Lung (tissue), 17 donors: ENCODE measurements at places on chromosomes 13 and 19.

DNA sequence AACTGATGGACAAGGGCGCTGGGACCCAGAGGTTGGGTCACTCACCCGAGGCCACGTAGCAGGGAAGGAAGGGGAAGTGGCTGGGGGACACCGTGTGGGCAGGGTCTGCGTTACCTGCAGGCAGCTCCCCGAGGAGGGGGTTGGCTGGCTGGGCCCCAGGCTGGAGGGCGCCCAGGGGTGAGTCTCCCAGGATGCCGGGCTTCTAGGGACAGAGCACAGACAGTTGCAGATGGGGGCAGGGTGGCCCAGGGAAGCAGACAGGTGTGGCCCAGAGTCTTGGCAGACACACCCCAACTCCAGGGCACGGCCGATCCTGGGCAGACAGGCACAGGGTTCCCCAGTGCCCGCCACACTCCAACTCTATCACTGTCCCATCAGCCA, 5.6 kb upstream of the FDX2 start:
- no peak for DNase-seq

- peak; percentile 66 for DNase-seq
These were observed 4.8 kb upstream of the ALOX5AP start for GRCh38 chr13:30730526-30730925.

- no peak for DNase-seq
These were observed 77.4 kb upstream of the GPR12 start for GRCh38 chr13:26837997-26838396.

DNA sequence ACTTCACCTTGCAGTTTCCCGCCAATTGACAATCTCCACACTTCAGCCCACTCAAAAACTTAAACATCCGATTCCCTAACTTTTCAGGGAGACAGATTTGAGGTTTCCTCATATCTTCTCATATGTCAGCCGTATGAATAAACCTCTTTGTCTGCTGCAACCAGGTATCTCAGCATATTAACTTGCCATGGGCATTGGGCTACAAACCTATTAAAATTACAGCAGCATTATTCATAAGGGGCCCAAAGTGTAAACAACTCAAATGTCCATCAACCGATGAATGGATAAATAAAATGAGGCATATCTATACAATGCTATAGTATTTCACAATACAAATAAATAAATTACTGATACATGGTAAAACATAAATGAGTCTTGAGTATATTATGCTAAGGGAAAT, 179.4 kb upstream of the ATXN8OS start:
- DNase-seq = no peak

DNA sequence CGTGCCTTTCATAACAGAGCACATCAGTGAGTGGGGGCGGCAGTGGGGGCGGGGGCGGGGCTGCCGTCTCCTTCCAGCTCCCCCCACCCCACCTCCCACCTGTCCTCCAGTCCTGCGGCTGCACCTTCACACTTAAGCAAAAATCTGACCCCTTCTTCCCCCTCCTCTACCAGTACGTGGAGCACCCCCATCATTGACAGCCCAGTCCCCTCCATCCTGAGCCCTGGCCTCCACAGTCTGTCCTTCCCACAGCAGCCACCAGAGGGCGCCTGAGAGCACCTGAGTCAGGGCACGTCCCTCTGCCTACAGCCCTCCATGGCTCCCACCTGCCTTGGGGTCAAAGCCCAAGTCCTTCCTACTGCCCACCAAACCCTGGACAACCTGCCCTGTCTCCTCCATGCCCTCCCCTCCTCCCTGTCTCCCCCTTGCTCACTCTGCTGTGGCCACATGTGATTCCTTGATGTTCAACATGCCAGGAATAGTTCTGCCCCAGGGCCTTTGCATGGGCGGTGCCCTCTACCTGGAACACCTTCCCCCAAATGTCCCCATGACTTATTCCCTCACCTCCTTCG, 4.0 kb downstream of the EBI3 start:
- DNase-seq = peak; percentile 35

GRCh38 chr13:70908795-70909194, 800.5 kb upstream of the KLHL1 start:
- no peak for DNase-seq

DNA sequence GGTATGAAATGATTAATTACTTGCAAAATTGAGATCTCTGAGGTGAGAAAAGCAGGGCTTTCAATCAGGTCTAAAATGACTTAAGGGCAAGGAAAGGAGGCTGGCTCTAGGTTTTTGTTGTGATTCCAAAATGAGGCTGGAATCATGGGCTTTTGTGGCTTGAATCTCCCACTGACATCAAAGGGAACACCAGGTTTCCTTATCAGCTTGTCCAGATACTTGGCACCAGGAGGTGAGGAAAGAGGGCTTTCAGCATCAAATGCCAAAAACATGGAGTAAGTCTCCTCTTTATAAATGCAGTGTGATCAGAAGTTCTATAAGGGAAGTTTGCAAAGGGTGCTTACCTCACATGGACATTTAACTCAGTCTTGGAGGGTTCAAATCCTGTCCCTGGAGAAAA, 402.3 kb downstream of the NDFIP2 start:
- no peak for DNase-seq

DNA sequence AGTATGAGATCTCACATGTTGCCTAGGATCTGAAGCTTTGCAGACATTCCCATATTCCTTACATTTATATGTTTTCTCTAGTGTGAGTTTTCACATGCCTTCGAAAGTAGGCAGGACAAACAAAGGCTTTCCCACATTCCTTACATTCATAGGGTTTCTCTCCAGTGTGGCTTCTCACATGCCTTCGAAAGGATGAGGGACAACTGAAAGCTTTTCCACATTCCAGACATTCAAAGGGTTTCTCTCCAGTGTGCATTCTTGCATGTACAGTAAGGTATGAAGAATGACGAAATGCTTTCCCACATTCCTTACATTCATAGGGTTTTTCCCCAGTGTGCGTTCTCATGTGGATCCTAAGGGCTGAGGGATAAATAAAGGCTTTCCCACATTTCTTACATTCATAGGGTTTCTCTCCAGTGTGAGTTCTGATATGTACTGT, 14.2 kb downstream of the ZNF699 start:
- no peak for DNase-seq

GRCh38 chr13:102591988-102592781, 4.6 kb upstream of the TPP2 start:
- DNase-seq = peak; percentile 75

DNA sequence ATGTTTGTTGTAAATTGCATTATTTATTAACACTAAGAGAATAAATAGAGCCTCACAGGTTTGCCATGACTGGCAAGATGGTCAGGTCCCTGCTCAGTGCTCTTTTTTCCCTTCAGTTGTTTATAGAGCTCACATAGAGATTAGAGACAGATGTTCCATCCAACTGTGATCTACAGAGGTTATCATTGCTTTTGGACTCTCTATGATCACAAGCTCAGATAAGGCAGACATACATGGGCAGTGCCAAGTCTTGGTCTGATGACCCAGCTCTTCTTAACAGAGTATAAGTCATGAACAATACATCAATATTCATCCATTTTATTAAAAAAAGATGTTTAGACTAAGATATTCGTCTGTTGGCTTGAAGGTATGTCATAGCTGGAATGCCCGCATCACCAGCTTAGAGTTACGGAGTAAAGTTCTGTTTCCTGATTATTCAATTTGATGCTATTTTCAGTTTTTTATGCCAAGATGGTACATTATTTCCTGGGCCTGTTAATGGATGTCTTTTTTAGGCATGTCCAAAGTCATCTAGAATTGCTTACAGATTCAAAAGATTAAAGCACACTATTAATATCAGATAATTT, 729.8 kb upstream of the SLC10A2 start:
- DNase-seq = no peak

DNA sequence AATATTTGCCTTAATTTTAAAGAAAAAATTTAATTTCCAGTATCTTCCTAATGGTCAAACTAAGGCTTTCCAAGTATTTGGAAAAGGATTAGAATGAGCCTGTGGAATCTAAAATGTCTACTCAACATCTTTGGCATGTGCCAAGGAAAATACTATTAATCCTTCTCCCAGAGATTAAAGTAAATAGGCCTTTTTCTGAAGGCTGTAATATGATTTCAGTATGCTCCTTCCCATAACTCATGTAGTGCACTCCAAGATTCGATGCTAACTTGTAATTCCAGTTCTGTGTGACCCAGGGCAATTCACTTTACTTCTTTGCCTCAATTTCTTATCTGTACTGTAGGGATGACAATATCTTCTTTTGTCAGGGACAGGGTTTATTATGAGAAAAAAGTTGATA, 196.9 kb downstream of the ZIC5 start:
- DNase-seq = no peak

GRCh38 chr13:90738881-90739280, 608.6 kb upstream of the MIR17HG start:
- DNase-seq = no peak

DNA sequence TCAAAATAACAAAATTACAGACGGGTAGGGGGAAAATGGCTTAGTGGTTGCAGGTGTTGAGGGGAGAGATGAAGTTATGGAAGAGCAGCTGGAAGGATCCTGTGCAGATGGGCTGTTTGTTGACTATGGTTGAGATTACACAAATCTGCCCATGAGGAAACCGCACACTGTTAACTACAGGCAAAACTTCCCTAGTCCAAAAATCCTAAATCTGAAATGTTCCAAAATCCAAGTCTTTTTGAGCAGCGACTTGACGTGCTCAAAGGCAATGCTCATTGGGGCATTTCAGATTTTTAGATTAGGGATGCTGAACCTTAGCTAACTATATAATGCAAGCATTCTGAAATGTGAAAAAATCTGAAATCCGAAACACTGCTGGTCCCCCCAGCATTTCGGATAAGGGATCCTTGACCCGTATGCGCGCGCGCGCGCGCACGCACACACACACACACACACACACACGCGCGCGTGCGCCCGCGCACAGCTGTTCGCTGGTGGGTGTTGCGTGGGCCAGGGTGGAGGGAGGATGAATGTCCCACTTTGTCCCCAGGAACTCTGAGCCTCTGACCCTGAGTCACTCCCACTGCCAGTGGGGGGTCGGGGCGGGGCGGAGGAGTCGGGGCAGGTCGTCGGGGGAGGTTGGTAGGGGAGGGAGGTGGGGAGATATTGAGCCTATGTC, 6.8 kb downstream of the F2RL3 start:
- DNase-seq = no peak

- DNase-seq = no peak
These were observed 3.0 kb downstream of the PGLYRP2 start for GRCh38 chr19:15476325-15476724.

DNA sequence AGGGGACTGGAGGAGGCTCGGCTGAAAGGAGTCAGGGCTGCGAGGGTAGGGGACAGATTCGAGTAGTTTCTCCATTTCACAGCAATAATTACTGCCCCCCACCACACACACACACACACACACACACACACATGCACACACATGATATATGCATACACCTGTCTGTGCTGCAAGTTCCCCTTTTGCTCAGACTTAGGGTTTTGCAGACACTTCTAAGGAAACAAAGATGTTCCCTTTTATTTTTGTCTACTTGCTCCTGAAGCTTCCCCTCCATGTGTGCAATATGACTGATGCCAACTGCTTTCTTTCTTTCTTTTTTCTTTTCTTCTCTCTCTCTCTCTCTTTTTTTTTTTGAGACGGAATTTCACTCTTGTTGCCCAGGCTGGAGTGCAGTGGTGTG, 13.4 kb downstream of the MBD3L2B start:
- DNase-seq = no peak

DNA sequence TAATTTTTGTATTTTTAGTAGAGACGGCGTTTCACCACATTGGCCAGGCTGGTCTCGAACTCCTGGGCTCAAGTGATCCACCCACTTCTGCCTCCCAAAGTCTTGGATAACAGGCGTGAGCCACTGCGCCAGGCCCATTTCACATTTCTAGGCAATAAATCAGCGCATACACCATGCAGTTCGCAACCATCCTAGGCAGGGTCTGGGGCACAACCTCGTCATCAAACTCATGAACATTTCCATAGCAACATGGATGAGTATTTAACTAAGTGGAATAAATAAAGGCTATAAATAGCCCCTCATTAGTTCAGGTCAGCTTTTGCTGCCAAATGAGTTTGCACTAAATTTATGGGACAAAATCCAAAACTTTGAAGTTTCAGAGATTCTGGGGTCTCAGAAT, 8.2 kb downstream of the MEIS3 start:
- no peak for DNase-seq

DNA sequence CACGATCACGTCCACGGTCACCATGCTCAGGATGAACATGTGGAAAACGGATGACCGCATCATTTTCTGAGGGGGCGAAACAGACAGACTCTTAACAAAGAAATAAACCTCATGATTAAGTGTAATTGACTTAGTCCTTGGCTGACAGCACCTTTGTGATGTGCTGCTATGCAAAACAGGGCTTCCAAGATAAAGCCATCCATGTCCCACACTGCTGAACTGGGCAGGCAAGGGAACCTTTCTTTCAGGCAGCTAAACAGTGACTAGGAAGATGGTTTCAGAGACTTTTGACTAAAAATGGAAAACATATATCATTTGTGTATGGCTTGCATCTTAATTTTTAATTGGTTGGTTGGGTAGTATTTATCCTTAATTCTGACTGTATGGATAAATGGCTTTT, 157.8 kb downstream of the NALCN start:
- no peak for DNase-seq

- DNase-seq = peak; percentile 55
These were observed 8.2 kb downstream of the RASGRP4 start for GRCh38 chr19:38417544-38418506.

- peak; percentile 48 for DNase-seq
These were observed 122.0 kb downstream of the ENOX1 start for GRCh38 chr13:43664700-43665191.

- no peak for DNase-seq
These were observed 1534.0 kb upstream of the SPRY2 start for GRCh38 chr13:81874681-81875661.

GRCh38 chr19:35229601-35230000, 1.1 kb upstream of the FAM187B start:
- DNase-seq = no peak

- DNase-seq = no peak
These were observed 272.6 kb downstream of the DNAJC15 start for GRCh38 chr13:43295825-43296564.

- DNase-seq = no peak
These were observed 69.7 kb downstream of the EPS15L1 start for GRCh38 chr19:16402041-16402440.

DNA sequence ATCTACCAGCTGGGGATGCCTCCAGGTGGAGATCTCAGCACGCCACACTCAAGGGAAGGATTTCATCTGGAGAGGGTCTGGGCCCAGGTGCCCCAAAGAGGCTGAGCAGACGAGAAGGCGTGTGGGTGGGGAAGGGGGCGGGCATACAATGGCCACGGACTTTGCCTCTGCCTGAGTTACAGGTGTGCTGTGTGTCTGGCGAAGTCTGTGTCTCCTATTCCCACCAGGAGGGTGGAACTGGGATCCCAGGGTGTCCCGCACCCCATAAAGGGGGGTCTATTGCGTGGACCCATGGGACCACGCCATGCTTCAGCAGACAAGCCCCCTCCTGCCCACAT, 3.6 kb downstream of the TLE2 start:
- DNase-seq = no peak

DNA sequence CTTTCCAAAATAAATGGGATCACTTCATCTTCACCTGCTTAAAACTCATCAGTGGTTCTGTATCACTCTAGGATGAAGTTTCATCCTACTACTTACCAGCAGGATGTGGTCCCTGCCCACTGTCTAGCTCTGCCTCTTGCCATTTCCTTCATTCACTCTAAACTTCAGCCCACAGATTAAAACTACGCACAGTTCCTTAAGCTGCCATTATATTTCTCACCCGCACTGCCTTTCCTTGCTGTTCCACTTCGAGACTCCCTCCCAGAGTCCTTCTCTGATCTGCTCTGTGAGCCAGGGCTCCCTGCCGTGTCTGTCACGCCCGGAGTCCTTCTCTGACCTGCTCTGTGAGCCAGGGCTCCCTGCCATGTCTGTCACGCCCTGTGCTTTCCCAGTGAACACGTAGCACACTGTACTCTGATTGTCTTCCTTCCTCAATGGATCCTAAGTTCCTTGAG, 52.0 kb upstream of the NPAS1 start:
- no peak for DNase-seq

- peak; percentile 39 for DNase-seq
These were observed 27.7 kb upstream of the MBNL2 start for GRCh38 chr13:97194479-97194878.
